Activated CD4-positive, alpha-beta T cell treated with anti-CD3 and anti-CD28 coated beads, Interleukin-2, amount 50 U/mL, for 1 hour (primary cell): ENCODE measurements at places on chromosomes 5 and 9.

DNA sequence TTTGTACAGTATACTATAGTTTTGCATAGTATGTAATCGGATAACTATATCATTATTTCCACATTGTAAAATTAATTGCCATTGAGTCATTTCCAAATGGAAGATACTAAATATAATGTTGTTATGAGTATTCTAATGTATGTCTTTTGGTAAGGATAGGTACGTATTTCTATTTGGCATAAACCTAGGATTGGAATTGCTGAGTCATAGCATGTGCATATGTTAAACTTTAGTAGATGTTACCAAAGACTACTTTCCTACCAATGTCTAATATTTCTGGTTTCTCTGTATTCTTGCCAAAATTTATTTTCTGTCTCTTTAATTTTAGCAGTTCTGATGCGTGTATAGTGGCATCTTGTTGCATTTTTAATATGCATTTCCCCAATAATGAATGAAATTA lies 825.1 kb upstream of the ARRDC3 start:
- DNase-seq = no peak

DNA sequence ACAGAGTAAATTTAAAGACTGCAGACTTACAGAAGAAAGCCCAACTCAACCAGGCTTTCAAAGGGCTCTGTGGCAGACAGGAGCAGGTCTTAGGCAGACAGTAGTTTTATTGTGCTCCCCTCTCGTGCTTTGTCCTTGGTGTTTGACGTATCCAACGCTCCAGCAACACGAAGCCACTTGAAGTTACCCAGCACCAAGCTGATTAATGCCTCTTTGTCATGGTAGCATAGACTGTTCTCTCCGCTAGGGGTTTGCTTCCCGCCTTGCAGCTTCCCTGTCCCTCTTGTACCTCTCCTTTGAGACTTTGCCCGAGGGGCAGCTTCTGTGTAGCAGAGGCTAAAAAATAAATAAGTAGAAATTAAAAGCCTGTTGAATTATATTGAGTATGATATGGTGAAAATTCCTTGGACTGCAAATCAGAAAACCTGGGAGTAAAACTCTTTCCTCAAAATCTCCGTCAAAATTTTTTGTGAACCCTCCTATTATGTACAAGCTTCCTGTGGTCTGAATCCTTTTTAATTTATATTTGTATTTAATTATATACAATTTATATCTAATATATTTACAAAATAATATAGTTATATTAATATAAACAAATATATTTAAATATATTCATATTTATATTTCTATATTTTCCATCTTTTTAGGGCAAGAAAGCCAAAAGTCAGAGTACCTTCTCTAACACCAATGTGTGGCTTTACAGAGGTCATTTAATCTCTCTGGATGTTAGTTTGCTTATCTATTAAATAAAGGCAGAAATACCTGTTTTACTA lies 405.4 kb downstream of the DMAC1 start:
- no peak for DNase-seq

DNA sequence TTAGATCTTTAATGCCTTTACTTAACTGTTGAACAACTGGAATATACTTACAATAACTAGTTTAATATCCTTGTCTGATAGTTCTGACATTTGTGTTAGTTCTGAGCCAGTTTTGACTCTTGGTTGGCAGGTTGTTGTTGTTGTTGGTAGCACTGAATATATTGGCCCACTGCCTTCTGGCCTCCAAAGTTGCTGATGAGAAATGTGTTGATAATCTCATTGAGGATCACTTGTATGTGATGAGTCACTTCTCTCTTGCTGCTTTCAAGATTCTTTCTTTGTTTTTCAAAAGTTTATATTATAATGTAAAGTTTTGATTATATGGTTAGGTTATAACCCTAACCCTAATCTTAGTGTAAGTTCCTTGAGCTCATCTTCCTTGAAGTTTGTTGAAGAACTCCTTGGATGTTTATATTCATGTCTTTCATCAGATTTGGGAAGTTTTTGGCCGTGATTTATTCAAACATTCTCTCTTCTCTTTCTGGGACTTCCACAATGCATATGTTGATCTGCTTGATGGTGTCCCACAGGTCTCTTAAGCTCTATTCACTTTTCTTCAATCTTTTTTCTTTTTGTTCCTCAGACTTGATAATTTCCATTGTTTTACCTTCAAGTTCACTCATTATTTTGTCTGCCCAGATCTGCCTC lies 149.7 kb downstream of the FGF18 start:
- no peak for DNase-seq

GRCh38 chr5:64165500-64166200 lies at the start of gene RNF180:
RNF180 (plus strand) TSS chr5:64165843; CDS start chr5:64200808, 34,965 bp downstream.
- no peak for DNase-seq

GRCh38 chr5:178301641-178302040 lies 69.0 kb upstream of the PHYKPL start:
- DNase-seq = no peak

GRCh38 chr5:33417632-33418031 lies 23.1 kb upstream of the TARS1 start:
- no peak for DNase-seq
